ENCODE measurements at places on chromosomes 2 and 18. TPM values are rescaled to one million over a fixed set of nuclear protein-coding genes. Genes with fewer than 3 reads are reported as not detected.

TRMT61B gene
- total RNA-seq, result 25.6 TPM

TMEM198 gene
- 2.1 TPM for total RNA-seq

KRTCAP3 gene
- not detected for total RNA-seq

AOX1 gene
- 2.1 TPM for total RNA-seq

MYO7B gene
- total RNA-seq, result 1.0 TPM

PJVK gene
- 1.6 TPM for total RNA-seq

ABCG8 gene
- total RNA-seq, result under 0.01 TPM

AGXT gene
- total RNA-seq, result not detected

NOSTRIN gene
- 8.4 TPM for total RNA-seq

LINC00305 gene
- not detected for total RNA-seq

GPR45 gene
- total RNA-seq, result not detected

ALPG gene
- total RNA-seq, result not detected

UPP2 gene
- not detected for total RNA-seq

ANKRD29 gene
- total RNA-seq, result 3.7 TPM

ASAP2 gene
- 17.7 TPM for total RNA-seq

PRADC1 gene
- 17.7 TPM for total RNA-seq

HRH4 gene
- total RNA-seq, result not detected

PIEZO2 gene
- 41.2 TPM for total RNA-seq

CD207 gene
- under 0.01 TPM for total RNA-seq

ACTG2 gene
- total RNA-seq, result 1.6 TPM
